ENCODE measurements at places on chromosomes 16 and 17.

DNA sequence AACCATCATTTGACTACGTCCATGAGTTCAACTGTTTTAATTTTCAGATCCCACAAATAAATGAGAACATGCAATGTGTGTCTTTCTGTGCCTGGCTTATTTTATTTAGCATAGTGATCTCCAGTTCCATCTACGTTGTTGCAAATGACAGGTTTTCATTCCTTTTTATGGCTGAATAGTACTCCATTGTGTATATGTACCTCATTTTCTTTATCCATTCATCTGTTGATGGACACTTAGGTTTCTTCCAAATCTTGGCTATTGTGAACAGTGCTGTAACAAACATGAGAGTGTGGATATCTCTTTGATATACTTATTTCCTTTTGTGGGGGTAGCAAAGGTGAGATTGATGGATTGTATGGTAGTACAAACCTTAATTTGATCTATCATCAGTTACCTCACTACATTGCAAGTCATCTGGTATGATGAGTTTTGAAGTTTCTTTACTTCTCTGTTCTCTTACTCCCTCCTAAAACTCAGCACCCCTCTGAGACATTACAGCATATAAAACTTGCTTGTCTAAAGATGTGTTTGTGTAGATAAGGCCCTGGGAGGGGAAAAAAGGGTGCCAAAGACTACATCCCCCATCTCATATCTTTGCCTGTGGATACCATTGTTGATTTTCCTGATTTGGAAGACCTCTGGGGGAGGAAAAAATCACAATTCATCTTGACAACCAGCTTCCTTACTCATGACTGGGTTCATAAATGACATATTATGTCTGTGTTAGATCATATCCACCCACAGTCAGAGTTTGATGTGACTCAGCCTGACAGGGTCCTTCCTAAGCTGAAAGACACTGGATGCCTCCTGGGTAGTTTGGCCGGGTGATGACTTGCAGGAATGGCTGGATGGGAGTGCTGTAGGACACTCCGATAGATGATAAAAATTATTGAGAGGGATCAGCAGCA lies 47.6 kb downstream of the ABCA9 start:
- no peak for DNase-seq

- DNase-seq, result no peak
These were observed 8.9 kb downstream of the CCNF start for GRCh38 chr16:2438121-2438520.

GRCh38 chr17:69460963-69461922 lies 46.7 kb downstream of the MAP2K6 start:
- DNase-seq, result no peak

DNA sequence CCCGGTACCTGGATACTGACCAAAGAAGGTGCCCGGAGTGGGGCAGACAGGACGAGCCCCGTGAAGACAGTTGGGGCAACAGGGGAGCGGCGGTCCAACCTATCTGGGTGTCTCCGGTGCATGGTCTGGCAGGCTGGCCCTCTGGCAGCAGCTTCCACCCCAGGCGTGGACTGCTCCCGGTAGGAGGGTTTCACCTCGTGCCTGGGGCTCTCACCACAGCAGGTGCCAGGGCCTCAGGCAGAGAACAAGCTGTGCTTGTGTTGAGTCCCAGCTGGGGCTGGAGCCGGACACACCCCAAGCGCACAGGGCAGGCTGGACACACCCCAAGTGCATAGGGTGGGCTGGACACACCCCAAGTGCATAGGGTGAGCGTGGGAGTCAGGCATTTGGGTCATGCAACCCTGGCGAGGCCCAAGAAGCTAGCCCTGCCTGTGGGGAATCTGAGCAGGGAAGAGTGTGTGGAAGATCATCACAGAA lies 1.5 kb upstream of the FBXL16 start:
- DNase-seq, result no peak

GRCh38 chr17:42378359-42378958 lies 9.8 kb downstream of the STAT3 start:
- DNase-seq, result no peak

GRCh38 chr17:17017343-17018014 lies 24.8 kb upstream of the MPRIP start:
- no peak for DNase-seq

GRCh38 chr17:48351911-48352332 lies 78.1 kb downstream of the SKAP1 start:
- DNase-seq, result no peak

DNA sequence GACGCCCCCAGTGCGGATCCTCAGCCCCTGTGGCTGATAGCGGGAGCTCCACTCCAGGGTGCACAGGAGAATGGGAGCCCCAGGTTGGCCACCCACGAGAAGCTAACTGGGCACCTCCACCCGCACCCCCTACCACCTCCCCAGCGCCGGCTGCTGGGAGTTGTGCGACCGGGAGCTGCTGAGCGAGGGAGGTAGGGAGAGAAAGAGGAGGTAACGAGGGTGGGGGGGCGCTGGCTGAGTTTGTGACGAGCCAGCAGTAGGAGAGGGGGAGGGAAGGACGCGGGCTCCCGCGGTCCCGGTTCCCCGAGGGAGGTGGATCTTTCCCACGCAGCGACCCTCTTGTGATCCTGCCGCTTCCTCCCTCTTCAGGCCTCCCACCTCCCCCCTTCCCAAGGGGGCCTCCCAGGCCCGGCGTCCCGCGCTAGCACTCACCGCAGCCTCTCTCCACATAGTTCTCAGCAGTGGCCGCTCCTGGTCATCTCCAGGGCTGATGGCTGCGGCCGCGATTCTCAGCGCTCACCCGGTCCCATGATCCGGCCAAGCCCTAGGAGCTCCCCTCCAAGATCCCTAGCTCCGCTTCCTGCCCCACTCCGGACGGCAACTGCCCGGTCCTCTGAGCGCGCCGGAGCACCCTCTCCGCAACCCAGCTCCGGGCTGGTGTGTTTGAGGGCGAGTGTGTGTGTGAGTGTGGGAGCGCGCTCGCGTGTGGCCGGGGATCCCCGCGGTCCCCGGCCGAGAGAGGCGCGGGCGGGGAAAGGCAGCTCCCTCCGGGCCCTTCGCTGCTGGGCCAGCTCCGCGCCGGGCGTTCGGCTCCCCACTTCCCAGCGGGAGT lies at the start of gene GRIN2A:
GRIN2A (minus strand) TSS at position 207 of the 832 bp plus-strand sequence. CDS start 2,017 bp downstream, outside the sequence.
- DNase-seq, result no peak

GRCh38 chr17:69625474-69625873 lies 211.0 kb downstream of the MAP2K6 start:
- no peak for DNase-seq

- DNase-seq, result no peak
These were observed 89.9 kb upstream of the C16orf82 start for GRCh38 chr16:26976873-26977272.

DNA sequence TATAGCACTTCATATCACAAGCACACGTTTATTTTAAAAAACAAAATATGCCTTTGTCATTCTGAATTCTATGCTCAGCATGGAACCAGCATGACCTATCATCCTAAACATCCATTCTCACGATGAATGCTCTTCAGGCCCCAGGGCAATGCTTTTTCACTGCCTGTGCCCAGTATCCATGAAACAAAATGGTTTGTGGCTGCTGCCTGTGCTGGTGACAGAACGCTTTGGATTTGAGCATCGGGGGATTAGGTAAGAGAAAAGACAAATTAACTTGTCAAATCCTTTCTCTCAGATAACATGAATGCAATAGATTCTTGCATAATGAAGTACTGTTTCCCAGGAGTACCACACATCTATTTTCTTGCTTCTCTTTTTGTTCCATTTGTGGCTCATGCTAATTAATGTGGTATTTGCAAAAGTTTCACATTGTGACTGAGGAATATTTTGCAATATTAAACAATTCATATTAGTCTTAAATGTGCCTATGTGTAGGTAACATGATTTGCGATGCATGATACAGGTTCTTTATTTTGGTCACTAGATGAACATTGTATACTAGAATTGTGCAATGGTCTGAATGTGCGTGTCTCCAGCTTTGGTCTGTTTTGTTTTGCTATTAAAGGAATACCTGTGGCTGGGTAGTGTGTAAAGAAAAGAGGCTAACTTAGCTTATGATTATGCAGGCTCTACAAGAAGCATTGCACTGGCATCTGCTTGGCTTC lies 25.8 kb upstream of the SRSF1 start:
- no peak for DNase-seq

DNA sequence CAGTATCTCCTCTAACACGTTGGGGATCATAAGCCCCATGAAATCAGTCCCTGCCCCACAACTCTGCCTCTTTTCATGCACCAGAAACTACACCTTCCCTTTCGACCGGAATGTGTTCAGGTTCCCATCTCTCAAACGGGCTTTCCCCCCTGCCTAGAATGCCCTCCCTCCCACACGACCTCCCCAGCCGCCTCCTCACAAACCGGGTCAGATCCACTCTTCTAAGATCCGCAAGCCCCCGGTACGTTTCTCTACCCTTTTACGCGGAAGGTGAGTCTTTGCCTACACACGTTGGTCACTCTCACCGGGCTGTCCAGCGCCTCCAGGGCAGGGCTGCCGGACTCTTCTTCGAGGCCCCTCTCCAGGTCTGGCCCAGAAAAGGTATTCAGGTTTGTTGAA lies 708 bp downstream of the DHX33 start:
- DNase-seq, result no peak

- DNase-seq, result no peak
These were observed 18.7 kb upstream of the EVI2A start for GRCh38 chr17:31339906-31340661.

- DNase-seq, result peak; percentile 52
These were observed 922 bp upstream of the MRPL58 start for GRCh38 chr17:75011401-75012095.

DNA sequence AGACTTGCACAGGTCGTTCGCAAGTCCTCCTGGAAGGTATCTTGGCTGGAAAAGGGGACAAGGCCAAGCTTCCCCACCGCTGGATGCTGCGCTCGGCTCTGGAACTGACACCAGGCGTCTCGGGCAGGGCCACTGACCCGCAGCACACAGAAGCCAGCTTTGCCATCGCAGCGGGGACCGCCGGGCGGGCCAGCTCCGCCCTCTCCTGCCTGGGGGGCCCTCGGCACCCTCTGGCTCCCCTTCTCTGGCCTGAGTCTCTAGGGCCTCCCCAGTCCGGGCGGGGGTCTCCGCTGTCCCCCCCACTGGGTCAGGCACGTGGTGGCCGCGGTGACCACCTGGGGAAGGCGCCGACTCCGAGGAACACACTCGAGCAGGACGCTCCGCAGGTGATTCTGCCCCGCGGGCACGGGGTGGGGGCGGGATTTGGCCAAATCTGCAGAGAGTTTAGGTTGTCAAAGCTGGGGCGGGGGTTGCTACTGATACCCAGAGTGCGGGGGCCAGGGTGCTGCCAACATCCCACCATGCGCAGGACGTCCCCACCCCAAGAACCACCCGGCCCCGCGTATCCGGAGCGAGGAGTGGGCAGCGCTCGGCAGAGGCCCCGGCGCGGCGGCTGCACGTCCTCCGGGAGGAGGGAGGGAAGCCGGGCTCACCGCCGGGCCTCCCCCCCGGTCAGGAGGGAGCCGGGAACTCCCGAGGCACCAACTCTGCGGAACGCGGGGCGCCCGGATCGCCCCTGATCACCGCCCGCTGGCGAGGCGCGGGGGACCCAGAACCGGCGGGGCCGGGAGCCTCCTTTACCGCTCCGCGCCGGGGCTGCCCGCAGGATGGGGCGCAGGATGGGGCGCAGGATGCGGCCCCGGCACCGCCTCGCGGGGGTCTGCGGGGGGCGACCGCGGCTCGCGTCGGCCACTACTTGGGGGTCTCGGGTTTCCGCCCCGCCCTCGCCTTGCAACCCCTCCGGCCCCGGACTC lies 744 bp upstream of the METRNL start:
- no peak for DNase-seq

DNA sequence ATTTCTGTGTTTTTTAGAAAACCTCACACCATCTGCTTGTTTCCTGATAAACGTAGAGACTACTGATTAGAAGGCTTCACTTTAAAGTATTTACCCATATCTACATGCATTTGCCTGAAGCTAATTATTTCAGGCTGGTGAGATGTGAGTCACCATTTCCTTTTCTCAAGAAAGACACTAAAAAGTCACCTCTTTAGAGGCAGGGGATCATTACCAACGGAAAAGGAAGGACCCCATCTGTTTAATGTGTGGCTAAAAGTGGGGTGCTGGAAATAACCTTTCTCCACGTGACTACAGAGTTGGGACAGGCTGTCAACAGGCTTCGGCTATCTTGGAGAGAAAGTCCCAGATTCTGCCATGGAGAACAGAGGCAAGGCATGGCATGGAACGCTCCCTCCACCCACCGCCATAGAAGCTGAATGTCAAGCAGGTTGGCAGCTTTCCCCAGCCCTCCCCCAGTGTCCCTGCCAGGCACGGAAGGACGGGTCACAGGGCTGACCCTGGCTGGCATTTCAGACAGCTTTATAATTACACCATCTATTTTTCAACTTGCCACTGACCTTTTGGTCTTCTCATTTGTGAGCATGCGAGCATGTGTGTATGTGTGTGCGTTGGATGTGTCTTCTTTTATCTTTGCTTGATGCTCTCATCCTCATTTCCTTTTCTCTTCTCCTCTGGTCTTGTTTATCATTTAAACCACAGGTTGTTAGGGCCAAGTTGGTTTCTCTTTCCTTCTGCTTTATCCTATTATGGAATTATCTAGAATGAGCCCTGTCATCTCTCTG lies 157.0 kb downstream of the CPPED1 start:
- DNase-seq, result no peak

GRCh38 chr16:8596581-8596980 lies 6.3 kb upstream of the TMEM114 start:
- DNase-seq, result no peak

GRCh38 chr17:31882571-31882970 lies 18.9 kb downstream of the UTP6 start:
- no peak for DNase-seq

DNA sequence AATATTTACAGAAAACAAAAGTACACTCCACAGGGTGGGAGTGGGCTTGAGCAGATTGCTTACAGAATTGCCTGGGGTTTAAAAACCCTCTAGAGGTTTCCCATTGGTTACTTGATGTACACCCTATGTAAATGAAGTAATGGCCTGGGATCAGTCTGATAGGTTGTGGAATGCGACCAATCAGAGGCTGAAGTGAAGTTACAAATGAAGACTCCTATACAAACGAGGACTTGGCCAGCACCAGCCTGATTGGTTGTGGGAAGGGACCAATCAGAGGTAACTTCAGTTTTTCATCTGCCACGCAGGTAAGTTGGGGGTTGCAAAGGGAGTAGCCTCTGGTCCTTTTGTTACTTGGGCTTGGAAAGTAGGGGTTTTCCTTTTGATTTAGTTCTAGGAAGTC lies 8.8 kb downstream of the EEF2K start:
- DNase-seq, result no peak

DNA sequence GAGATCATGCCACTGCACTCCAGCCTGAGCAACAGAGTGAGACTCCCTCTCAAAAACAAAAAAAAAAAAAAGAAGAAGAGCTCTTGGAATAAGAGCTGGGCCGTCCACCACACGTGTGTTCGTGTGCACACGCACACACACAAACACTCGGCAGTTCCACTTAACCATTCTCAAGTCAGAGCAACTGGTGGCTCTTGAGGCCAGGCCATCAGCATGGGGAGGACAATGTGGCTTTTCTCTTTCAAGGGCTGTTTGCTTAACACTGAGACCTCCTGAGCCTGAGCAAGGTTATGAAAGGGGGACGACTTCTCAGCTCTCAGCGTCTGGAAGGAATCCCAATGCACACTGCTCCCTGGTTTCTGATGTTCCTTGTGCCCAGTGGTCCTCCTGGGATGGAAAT lies 444.9 kb downstream of the SOX9 start:
- no peak for DNase-seq

GRCh38 chr17:47907932-47908562 lies 12.0 kb downstream of the SP2 start:
- no peak for DNase-seq

GRCh38 chr17:73911726-73912372 lies 267.6 kb upstream of the SDK2 start:
- DNase-seq, result no peak

GRCh38 chr17:29595943-29596774 lies 3.2 kb downstream of the ANKRD13B start:
- no peak for DNase-seq

GRCh38 chr16:54477714-54478113 lies 191.1 kb upstream of the IRX3 start:
- DNase-seq, result no peak
